ENCODE measurements at places on chromosomes 5 and 9.

- DNase-seq = no peak
These were observed 6.8 kb downstream of the NDST1 start for GRCh38 chr5:150514708-150515211.

GRCh38 chr9:87594194-87594593 is 96.5 kb downstream of the DAPK1 start:
- DNase-seq = no peak

- no peak for DNase-seq
These were observed 501.6 kb downstream of the DTWD2 start for GRCh38 chr5:118486647-118487225.

GRCh38 chr9:104313396-104314110 is 190.5 kb upstream of the OR13F1 start:
- DNase-seq = no peak

GRCh38 chr5:5273976-5274375 is 133.8 kb downstream of the ADAMTS16 start:
- no peak for DNase-seq

DNA sequence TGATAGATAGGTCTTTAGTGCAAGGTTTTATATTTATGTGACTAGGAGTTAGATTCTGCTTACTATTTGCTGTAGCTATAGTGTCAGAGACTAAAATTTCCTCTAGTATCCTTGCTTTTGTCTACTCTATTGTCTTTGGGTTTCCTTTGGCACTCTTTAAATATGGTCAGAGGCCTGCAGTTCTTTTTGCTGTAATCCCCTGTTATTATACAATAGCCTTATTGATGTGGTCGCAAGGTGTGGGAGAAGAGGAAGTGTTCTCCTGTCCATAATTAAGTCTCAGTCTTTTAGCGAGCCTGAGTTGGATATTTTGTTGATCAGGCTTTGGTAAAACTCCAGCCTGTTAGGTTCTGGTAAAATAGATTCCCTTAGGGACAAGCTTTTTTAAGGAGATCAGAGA is 34.9 kb downstream of the LURAP1L start:
- DNase-seq = no peak

DNA sequence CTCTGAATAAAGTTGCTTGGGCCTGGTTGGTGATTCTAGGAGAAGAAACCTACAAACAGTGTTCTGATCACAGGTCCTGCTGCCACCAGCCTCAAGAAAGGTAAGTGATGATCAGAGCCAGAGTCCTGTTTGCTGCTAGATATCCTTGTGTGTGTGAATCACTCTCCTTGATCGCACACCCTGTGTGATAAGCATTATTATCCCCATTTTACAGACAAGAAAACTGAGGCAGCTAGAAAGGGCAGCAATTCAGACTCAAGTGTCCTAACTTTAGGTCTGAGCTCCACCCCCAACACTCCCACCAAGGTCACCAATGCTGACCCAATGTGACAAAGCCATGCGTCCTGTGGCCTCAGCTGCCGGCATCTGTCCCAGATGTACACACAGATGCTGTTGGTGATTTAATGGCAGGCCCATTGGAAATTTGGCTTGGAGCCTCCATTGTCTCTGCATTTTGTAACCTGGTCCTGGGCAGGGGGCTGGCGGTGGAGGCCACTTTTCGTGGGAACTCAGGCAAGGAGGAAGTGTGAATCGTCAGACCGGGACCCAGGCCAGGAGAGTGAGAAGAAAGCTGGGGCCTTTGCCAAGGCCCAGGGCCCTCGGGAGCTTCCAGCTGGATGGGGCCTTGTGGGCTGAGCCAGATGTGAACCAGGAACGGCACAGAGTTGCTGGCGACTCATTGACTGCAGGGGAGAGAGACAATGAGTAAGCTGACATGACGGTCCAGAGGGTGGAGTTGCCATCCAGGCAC is 29.8 kb upstream of the GGTA1 start:
- no peak for DNase-seq

GRCh38 chr9:21682981-21683380 is 119.5 kb upstream of the MTAP start:
- no peak for DNase-seq

DNA sequence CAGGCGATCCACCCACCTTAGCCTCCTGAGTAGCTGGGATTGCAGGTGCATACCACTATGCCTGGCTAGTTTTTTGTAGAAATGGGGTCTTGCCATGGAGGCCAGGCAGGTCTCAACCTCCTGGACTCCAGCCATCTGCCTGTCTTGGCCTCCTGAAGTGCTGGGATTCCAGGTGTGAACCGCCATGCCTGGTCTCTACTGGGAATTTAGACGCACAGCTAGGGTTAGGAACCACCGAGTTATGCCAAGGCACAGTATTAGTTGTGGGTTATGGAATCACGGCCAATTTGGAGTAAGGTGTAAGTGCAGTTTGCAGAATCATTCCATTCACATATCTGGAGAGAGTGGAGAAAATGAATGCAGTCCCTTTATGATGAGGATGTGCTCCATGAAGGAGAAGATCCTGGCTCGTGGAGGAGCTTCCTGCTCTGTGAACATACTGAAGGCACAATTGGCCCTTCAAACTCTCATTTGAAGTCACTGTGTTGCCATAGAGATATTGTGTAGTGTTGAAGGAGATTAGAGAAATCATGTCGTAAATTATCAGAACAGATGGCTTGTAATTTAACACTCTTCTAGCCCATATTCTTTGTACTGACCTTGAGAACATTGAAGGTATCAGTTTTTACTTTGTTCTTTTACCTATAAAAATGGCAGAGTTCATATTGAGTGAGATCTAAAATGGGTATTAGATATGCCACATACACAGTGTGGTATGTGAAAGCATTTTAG is 18.8 kb downstream of the TRIO start:
- no peak for DNase-seq

GRCh38 chr9:121707477-121708424 is 56.3 kb downstream of the DAB2IP start:
- DNase-seq = no peak

DNA sequence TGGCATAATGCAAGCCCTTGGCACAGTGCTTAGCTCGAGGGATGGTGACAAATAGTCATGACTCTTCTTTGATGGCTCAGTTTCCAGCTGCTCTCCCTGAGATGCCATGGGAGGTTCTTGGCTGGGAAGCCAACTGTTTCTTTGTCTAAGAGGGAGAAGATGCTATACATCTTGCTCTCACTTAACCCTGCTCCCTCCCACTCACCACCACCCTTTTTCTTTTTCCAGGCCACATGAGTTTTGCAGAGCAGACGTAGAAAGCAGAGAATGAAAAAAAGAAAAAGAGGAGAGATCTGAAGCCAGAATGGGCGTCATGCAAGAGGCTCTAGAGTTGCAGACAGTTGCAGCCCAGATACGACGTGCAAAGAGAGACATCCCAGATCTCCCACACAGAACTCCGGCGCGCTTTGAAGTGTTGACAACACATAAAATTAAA is 160.5 kb downstream of the FGF18 start:
- no peak for DNase-seq

GRCh38 chr5:21711866-21712758 is 1141.0 kb downstream of the CDH12 start:
- no peak for DNase-seq

GRCh38 chr5:176396330-176396729 is 7.8 kb downstream of the HIGD2A start:
- no peak for DNase-seq

GRCh38 chr5:3596261-3596825 is 711 bp downstream of the IRX1 start:
- DNase-seq = no peak

GRCh38 chr9:93369686-93370085 is 81.8 kb upstream of the FAM120A start:
- DNase-seq = no peak

- DNase-seq = no peak
These were observed 167.0 kb downstream of the CRB2 start for GRCh38 chr9:123523001-123523400.

DNA sequence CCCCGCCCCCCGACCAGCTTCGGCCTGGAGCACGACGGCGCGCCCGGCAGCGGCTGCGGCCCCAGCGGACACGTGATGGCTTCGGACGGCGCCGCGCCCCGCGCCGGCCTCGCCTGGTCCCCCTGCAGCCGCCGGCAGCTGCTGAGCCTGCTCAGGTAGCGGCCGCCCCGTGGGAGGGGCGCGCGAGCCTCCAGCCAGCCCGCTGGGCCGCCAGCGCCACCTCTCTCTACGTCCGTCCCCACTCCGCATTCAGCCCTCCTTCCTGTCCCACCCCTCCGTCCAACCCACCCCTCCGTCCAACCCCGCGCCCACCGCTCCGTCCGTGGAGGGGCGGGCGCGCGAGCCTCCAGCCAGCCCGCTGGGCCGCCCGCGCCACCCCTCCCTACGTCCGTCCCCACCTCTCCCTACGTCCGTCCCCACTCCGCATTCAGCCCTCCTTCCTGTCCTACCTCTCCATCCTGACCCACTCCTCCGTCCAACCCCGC is 6.5 kb downstream of the ADAMTS13 start:
- no peak for DNase-seq

- no peak for DNase-seq
These were observed 136.1 kb upstream of the RAPGEF1 start for GRCh38 chr9:131875828-131876485.

GRCh38 chr5:146877783-146878475 is 628 bp downstream of the PPP2R2B start:
- DNase-seq = no peak

DNA sequence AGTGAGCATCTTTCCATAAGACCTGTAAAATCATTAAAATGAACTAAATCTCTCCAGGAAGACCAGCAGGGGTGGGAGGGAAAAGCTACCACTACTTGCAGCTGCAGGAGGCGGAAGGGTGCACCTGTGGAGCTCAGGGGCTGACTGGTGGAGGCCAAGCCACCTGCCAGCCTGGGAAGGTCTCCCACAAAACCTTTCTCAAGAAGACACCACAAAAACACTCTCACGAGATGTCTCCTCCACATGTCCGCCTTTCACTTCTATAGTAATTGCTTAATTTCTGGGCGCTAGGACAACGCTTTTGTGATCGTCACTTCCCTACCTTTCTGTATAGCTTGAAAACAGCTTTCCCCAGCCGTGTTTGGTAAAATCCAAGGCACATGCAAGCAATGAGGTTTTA is 114.4 kb downstream of the ROR2 start:
- no peak for DNase-seq

DNA sequence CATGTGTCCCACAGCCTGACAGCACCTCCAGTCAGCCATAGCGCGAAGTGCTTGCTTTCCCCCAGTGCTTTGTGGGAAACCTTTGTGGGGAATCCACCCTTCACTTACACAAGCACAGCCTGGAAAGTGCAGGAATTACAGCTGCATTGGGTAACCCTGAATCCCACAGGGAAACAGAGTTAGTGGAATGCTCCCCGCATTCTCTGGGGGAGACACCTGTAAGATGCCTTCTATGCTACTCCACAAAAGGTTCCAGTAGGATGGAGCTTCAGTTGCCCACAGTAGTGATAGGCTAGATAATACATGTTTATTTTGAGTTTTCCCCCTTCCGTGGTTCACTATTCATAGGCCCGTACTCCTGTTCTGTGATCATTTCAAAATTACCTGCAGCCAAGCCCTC is 60.3 kb downstream of the TLE4 start:
- no peak for DNase-seq

GRCh38 chr5:149289301-149289700 is 17.6 kb downstream of the AFAP1L1 start:
- DNase-seq = no peak

GRCh38 chr5:123976379-123977033 is 464.5 kb downstream of the CSNK1G3 start:
- DNase-seq = no peak

GRCh38 chr9:108637340-108637739 is 218.4 kb downstream of the ACTL7B start:
- no peak for DNase-seq

GRCh38 chr5:66603881-66604280 is 7.7 kb downstream of the MAST4 start:
- DNase-seq = no peak

DNA sequence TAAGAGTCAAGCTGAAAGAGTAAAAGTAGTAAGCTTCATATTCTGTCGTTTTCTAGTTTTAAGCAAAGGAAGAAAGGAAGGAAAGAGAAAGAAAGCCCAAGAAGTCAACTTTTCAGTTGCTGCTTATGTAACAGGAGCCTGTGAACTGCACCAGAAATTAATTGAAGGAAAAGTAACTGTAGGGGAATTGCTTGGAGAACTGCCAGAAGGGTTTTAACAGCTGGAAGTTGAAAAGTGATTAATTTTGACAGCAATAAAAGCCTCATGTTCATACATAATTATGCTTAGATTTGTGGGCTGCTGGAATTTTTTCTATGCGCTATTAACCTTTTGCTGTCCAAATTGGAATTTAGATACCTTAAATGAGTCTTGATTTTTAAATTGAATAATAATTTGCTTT is 255.7 kb downstream of the ENC1 start:
- no peak for DNase-seq

DNA sequence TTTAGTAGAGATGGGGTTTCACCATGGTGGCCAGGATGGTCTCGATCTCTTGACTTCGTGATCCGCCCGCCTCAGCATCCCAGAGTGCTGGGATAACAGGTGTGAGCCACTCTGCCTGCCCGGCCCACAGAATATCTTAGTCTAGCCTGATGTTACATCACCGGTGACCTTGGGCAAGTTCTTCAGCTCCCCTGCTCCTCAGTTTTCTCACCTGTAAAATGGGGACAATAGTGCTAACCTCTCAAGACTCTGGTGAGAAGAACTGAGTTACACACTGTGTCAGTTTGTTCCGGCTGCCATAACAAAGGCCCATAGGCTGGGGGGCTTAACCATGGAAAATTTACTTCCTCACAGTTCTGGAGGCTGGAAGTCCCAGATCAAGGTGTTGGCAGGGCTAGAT is 12.5 kb upstream of the HABP4 start:
- no peak for DNase-seq

DNA sequence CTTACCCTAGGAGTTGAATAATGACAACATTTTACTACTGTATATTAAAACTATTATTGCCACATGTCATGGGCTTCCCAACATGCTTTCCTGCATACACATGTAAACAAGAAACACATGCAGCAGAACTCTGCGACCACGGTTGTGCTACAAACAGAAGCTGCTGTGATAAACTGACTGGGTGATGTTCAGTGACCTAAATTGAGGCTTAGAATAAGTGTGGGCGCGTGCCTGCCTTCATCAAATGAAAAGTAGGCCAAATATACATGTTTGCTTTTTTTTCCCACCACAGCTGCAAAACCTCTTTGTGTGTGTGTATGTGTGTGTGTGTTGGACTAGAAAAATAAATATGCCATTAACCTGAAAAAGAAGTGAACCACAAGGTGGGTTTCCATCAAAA is 1202.1 kb downstream of the PTPRD start:
- DNase-seq = no peak

DNA sequence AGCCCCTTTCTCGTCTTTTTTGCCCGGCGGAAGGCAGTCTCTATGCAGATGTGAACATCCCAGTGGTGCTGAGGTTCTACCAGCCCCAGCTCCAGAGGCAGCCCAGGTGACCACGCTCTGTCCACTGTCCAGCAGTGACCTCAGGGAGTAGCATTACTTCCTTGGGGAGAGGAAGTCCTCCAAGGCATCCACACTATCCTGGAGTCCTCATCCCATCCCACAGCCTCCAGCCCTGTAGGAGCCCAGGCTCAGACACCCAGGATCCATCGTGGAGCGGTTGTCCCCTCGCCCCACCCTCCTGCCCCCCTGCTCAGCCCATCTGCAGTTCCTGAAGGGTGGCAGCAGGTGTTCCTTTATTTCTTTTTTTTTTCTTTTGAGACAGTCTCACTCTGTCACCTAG is 294.5 kb upstream of the IRX4 start:
- DNase-seq = no peak

All from NCI-H1048 (cell line).